ENCODE measurements at places on chromosomes 3 and 15.
A peak's percentile ranks its signal among the peaks of the same experiment; 100 is the strongest.

- DNase-seq: no peak
Observed at GRCh38 chr3:66392512-66392911, 108.3 kb downstream of the LRIG1 start.

- no peak for DNase-seq
Observed at GRCh38 chr3:72675243-72675642, 173.0 kb downstream of the SHQ1 start.

- DNase-seq: no peak
Observed at GRCh38 chr3:152197451-152197850, 71.3 kb upstream of the MBNL1 start.

GRCh38 chr3:169002689-169003088, 660.8 kb downstream of the MECOM start:
- DNase-seq: no peak

DNA sequence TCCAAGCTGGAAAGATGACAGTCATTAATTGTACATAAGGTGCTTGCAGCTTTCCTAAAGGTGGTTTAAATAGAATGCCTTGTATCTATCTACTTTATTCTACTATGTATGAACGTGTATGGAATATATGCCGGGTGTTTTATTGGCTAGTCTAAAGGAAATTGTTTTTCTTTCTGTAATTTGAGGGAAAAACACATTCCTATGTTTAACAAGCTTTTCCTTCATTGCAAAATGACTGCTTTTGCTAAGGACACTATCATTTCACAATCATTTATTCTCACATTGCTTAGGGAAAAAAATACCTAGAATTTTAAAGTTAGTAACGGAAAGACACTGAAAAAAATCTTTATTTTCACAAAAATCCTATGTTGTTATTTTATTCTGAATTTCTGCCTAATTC, 141.7 kb downstream of the WDR76 start:
- DNase-seq: no peak

DNA sequence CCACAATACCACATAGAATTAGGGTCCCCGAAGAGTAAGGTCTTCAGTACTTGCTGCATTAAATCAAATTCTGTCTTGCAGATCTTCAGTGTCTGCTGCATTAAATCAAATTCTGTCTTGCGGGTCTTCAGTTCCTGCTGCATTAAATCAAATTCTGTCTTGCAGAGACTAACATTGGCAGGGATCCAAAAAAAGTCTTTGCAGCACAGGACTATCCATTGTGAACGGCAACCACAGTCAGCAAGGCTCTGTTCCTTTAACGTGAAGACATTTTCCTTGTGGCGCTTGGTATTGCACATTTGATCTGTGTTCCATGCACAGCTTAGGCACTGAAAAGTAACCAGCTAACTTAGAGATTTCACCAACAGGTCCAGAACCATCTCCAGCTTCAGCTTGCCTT, 46.8 kb upstream of the POMGNT2 start:
- DNase-seq: peak; percentile 2

GRCh38 chr15:73959012-73959581, 32.8 kb downstream of the LOXL1 start:
- DNase-seq: peak; percentile 9

- DNase-seq: no peak
Observed at GRCh38 chr15:78454992-78455391, 17.0 kb downstream of the IREB2 start.

DNA sequence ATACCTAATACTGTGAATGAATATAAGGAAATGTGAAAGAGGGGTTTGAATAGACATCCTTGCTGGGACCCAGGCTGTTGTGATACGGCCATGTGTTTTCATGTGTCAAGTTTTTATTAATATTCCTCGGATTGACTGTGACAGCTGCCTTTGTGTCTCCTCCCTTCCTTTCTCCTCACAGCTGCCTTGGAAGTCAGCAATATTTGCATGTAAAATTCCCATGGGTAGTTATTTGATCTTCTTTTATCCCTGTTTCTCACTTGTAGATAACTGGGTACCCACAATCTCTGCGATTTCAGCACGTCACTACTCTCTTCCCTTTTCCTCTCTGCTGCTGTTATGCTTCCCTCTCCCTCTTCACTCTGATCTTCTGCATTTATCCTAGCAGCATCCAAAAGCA, 9.4 kb downstream of the GPR156 start:
- DNase-seq: no peak

GRCh38 chr3:152266221-152266995, 2.3 kb upstream of the MBNL1 start:
- peak; percentile 6 for DNase-seq

GRCh38 chr3:136750209-136750896, 1.8 kb downstream of the STAG1 start:
- no peak for DNase-seq

GRCh38 chr3:134377896-134378295, 3.6 kb upstream of the AMOTL2 start:
- no peak for DNase-seq

DNA sequence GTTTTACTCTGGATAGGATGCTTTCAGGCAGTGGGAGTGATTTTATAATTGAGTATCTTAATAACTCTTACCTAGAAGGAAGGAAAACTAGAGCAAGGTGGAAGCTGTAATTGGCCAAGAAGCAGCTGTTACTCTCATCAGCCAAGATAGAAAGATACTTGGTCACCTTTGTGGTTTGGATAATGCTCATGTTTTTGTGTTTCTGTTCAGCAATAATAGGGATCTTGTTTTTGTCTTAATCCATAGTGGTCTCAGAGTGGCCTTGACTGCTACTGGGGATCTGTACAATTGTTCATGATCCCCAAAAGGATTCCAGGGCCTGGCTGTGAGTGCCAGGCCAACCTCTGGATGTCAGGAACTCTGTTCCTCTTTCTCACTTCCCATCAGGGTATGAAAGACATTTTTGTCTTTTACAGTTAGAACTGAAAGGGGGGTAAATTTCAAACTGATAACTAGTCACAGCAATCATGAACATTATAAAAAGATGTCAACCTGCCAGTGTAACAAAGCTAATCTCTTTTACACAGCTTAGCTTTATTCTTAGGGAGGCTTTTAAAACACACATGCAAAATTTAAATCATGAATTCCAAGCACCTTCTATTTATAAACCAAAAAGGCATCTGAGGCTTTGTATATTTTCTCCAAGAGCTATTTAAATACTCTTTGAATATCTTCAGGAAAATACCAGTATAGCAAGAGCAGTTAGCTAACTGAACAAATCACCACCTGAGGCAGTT, 6.0 kb downstream of the UBL7 start:
- no peak for DNase-seq

DNA sequence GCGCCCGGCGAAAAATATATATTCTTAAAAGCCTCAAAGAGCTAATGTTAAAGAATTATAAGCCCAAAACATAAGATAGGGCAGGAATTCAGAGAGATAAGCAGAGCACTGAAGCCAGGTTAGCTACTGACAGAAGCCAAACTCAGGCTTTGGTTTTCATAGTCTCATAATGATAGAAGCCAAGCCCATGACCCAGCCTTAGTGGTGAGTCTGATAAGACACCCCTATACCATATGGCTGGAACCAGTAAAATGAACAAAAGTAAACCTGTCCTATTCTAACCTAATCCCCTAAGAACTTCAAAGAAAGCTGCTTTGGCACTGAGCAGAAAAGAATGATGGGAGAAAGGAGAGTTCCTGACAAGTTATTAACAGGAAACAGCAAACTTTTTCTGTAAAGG, 25.9 kb downstream of the MYO9A start:
- no peak for DNase-seq

DNA sequence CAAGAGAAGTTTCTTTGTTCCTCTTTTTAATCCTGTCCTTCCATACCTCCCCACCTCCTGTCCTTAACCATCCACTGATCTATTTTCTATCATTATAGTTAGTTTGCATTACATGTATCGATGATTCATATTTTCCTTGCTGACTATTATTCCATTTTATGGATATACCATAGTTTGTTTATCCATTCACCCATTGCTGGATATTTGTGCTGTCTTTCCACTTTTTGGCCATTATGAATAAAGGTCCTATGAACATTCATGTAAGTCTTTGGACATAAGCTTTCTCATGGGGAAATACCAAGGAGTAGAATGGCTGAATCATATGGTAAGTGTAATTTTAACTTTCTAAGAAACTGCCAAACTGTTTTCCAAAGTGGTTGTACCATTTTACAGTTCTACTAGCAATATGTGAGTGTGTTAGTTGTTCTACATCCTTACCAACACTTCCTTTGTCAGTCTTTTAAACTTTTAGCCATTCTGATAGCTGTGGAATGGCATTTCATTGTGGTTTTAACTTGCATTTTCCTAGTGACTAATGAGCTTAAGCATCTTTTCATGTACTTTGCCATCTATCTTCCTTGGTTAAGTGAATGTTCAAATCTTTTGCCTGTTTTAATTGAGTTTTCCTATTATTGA, 11.7 kb downstream of the ATP6V1A start:
- no peak for DNase-seq

DNA sequence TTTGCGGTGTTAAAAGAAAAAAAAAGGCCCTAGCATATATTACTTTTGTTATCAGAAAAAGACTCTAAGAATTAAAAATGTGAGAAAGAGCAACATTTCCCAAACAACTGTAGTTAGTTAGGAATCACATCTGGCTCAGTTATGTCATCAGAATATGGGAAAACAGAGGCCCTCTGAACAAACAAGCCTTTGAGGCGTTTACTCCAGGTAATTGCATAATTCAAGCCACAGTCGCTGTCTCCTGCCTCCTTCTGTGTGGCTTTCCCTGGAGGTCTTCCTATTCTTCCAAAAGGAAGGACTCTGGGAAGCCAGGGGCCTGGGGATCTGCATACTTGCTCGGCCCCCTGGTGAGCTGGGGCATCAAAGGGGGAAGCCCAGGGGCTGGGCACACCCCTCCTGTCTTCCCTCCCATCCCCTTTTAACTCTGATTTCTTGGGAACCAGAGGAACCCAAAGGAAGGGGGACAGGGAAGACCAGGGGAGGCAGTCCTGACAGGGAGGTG, 3.7 kb upstream of the FAM107A start:
- no peak for DNase-seq

- no peak for DNase-seq
Observed at GRCh38 chr15:99169769-99170311, 65.0 kb downstream of the SYNM start.

DNA sequence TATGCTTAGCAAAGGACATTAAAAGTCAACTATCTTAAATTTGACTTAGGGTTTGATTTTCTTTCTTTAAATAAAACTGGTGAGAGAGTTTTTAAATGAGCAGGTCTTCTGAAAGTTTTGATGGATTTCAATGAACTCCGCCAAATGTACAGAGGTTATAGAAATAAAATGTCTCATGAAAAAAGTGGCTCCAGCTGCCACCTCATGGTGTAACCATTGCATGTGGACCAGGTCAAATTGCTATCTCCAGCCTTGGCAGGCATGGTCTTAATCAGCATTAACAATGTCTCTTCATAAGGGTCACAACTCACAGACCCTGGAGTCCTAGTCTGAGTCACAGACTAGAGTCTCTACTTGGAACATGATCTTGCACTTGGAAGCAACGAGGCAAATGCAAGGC, 182.3 kb downstream of the ADAMTS17 start:
- DNase-seq: no peak

DNA sequence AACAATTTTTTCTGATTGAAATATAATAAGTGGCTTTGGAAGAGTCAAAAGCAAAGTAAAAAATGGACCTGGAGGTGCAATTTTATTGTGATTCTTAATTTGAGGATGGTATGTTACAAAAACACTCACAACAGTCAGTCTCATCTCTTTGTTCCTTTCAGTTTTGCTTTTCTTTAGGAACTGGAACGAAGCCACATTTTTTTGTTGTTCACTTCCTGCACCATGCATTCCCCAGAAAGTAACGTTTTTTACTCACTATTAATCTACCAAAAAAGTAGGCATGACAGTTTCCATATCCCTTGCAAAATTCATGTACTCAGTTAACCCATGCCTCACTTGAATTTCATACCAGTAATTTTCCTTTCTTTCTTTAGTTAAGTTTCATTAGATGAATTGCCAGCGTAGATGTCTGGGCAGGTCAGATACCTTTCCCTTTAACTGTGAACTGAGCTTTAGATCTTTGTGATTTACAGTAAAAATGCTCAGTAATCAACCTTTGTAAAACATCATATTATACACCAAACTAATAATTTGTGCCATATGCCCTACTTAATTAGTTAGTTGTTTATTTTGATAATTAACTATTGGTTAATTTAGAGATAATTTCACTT, 384.3 kb downstream of the ROBO1 start:
- DNase-seq: no peak
